Stimulated activated CD4-positive, alpha-beta T cell treated with anti-CD3 and anti-CD28 coated beads, Interleukin-1b, Interleukin-23, amount 100 ng/mL, for 1 hour (primary cell): ENCODE measurements at places on chromosomes 7 and 10.

GRCh38 chr7:100965723-100966541 lies 3.4 kb upstream of the MUC12 start:
- DNase-seq = peak; percentile 63

GRCh38 chr7:44539669-44540506 lies 1.2 kb downstream of the NPC1L1 start:
- no peak for DNase-seq

DNA sequence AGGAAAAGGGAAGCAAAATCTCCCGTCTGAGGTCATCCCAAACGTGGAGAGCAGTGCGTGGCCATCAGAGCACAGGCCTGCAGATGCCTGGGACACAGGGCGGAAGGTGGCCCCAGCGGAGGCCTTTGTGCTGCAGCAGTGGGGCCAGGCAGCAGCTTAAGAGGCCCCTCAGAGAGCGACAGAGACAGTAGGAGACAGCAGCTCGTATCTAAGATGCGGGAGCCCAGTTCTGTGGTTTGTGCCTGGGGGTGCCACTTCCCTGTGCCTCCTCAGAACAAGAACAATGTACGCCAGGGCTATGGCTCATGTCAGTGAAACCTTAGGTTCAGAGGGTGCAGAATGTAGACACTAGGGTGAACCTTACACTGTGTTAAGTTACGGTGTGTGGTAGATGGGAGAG lies 316.6 kb upstream of the AKR1E2 start:
- no peak for DNase-seq

DNA sequence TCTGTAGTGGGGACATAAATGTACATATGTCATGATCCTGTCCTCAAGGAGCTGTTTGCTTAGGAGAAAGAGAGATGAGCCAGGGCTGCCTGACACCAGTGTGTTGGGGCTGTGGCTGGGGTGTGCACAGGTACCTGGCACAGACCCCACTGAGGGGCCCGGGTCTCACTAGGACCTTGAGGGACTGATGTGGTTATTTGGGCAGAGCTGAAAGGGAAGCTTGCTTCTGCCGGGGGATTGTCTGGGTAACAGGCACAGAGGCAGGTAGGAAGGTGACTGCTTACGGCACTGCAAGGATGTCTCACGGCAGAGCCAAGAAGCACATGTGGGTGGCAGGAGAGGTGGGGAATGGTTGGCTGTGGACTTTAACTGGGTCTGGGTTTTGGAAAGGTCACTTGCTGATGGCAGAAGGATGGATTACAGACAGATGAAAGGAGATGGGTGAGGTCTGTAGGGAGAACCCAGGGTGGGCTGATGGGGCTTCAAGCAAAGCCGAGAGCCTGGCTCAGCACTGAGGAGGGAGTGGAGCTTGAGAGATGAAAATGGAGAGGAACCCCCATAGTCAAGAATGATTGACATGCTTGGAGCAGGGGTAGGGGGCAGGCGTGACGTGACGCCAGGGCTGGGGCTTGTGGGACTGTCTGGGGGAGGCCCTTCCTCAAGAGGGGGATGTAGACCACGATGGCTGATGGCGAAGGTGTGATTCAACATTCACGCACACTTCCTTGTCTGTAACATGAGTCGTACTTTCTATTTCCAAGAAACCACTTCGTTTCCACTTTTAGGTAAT lies 207.7 kb upstream of the SHH start:
- DNase-seq = no peak

DNA sequence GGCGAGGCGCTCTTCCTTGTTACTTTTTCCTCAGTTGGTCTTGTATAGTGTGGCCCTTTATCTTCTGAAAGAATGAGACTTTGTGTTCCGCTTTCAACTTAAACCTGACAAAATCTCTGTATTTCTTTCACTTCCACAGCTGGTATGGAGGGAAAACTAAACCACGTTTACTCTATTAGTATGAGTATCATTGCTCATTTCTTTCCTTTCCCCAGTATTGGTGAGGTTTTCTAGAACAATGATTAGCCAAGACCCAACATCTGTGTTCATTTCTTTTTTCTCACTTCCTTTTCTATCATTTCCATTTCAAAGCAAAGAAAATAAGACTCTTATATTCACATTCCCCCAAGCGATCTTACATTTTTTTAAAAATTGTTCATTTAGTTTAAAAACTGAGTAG lies 165.3 kb downstream of the PAXIP1 start:
- no peak for DNase-seq

GRCh38 chr7:151139791-151140190 lies 27.7 kb downstream of the GBX1 start:
- DNase-seq = no peak

DNA sequence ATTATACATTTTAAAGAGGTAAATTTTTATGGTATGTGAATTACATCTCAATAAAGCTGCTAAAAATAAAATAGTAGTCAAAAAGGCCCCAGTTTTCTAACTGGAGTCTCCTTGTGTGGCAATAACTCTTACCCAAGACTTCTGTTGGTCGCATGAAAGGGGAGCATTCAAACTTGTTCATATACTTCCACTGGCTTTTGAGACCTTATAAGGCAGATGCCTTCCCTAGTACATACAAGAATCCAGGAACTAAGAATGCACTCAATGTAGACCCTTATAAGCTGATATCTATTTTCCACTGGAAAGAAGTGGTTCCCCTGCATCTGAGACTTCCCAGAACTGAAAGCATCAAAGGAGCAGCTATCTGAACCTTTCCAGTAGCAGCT lies 13.0 kb downstream of the BCAP29 start:
- no peak for DNase-seq

- DNase-seq = no peak
Observed at GRCh38 chr10:93992400-93993030, 1.2 kb upstream of the PLCE1 start.
